ENCODE measurements at places on chromosomes 12 and 14. TPM values are rescaled to one million over a fixed set of nuclear protein-coding genes. Genes with fewer than 3 reads are reported as not detected.

DNA sequence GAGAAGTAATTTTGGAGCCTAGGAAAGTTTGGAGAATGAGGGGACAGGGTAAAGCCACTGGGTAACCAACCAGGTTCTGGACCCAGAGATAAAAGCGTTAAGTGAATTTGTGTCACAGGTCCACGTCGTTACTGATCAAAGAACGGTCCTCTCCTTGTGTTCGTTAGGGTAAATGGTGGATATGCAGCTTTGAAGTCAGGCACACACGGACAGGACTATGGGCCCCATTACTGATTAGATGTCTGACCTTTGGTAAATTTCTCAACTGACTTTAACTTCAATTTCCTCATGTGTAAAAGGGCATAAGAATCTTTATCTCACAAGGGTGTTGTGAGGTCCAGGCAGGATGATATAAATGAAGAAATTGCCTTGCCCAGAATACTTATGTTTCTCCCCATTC, 76.6 kb downstream of the EMP1 start:
- H3K27me3 ChIP-seq, result peaks cover 66% of the 10 kb centered on the region
- no peak for DNase-seq
- peaks cover 4% of the 10 kb centered on the region for H3K4me1 ChIP-seq
- peaks cover 13% of the 10 kb centered on the region for H3K36me3 ChIP-seq
- no peak overlapping the region for H3K4me3 ChIP-seq
- H3K27ac ChIP-seq, result no peak overlapping the region

DNA sequence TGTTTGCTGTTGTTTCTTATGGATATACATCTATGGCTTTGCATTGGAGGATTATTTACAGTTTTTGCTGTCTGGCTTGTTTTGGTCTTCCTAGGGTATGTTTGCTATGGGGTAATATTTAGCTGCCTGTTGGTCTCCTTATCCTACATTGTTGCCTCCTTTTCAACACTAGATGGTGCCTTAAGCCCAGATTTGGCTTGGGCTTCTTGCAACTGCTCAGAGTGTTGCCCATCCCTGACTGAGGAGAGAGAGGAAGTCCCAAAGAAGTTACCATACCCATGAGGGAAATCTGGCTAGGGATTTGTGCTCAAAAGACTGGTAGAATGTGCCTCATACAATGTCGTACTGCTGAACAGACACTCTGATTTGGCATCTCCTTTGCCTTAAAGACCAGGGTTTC, 94.6 kb upstream of the MUCL1 start:
- H3K36me3 ChIP-seq, result no peaks in the 10 kb centered on the region
- no peaks in the 10 kb centered on the region for H3K27me3 ChIP-seq
- H3K4me3 ChIP-seq, result no peak overlapping the region
- H3K4me1 ChIP-seq, result no peaks in the 10 kb centered on the region
- no peak for DNase-seq

DNA sequence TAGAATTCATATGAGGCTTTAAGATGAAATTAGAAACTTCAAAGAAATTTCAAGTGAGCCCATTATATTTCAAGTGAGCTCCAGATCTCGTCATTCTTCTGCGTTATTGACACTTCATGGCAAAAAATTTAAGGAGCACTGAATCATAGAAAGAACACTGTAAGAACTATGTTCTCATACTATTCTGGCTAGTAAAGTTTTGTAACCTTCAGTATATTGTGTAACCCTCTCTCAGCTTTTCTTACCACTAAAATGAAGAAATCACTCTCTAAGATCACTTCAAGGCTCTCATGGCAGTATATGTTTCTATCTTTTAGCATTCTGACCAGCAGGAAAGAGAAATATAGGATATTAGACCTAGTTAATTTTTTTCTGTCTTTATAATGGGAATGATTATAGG, 6.3 kb downstream of the GPHN start:
- H3K36me3 ChIP-seq, result no peaks in the 10 kb centered on the region
- no peak overlapping the region for H3K27ac ChIP-seq
- no peaks in the 10 kb centered on the region for H3K27me3 ChIP-seq
- peaks cover 20% of the 10 kb centered on the region for H3K4me1 ChIP-seq

GRCh38 chr12:58159941-58160340, 218.6 kb downstream of the ATP23 start:
- H3K27me3 ChIP-seq, result peaks cover 55% of the 10 kb centered on the region
- H3K36me3 ChIP-seq, result no peaks in the 10 kb centered on the region
- no peak overlapping the region for H3K4me3 ChIP-seq
- H3K4me1 ChIP-seq, result no peaks in the 10 kb centered on the region
- no peak for DNase-seq

- H3K36me3 ChIP-seq, result no peaks in the 10 kb centered on the region
- no peaks in the 10 kb centered on the region for H3K4me1 ChIP-seq
These were observed 224.0 kb downstream of the TTC6 start for GRCh38 chr14:37819155-37820015.

DNA sequence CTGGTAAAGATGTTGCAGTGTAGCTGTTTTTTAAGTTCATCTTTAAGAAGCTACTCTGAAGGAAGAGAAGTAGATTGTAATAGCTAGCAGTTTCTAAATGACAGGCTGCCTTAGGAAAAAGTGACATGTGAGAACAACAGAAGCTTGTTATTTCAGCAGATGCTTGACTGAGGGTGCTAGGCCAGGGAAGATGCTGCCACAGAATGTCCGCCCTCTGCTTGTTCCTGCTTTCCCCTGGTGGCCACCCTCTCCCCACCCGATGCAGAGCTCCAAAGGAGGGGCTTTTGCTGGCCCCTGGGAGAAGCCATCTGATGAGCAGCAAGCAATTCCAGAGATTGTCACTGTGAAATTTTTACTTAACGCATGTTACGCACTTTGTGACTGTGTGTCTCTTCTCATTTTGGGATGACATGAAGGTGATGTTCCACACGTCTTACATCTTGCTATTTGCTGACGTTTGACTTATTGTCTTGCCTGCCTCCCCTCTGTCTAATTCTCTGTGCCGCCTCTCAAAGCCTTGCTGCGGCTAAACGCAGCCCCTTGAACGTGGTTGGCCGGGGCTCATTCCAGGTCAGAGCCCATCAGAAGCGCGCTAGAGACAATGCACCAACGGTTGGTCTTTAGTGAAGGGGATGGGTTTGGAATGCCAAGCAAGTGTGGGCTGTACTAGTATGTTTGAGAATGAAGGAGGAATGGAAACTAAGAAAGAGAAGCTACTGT, 44.8 kb downstream of the WDR20 start:
- peaks cover 33% of the 10 kb centered on the region for H3K4me1 ChIP-seq
- no peaks in the 10 kb centered on the region for H3K27me3 ChIP-seq
- no peak overlapping the region for H3K4me3 ChIP-seq
- peak overlapping the region; percentile 79 for H3K27ac ChIP-seq
- no peak for DNase-seq

LRP6 gene
- 1.8 TPM for total RNA-seq

SERPINA10 gene
- not detected for total RNA-seq

CMKLR1 gene
- not detected for total RNA-seq

NANOG gene
- not detected for total RNA-seq
